Spleen (tissue), 13 donors: ENCODE measurements at places on chromosomes 4 and X. TPM values are rescaled to one million over a fixed set of nuclear protein-coding genes. Genes with fewer than 3 reads are reported as not detected.

Gene APLN
- total RNA-seq = 0.09 TPM

- DNase-seq = no peak
Observed at GRCh38 chr4:48645225-48645794, 134.8 kb downstream of the FRYL start.

DNA sequence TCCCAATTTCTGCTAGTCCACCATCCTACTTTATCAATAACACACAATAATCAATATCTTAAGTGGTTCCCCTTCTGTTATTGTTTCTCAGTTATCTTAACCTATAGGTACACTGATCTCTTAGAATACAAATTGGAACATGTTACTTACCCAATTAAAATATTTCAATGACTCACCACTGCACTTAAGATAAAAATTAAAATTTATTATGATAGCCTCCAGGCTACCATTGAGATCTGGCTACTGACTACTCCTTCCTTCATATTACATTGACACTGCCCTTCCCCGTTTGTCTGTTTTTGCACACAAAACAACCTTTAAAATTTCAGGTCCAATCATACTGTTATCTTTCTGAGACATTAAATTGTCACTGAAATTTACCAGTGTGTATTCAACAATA is 1074.7 kb downstream of the ADGRL3 start:
- no peak for DNase-seq

Gene SOWAHD
- total RNA-seq = 8.1 TPM

Gene GDPD2
- 51.3 TPM for total RNA-seq

Gene CXorf49
- total RNA-seq = not detected

DNA sequence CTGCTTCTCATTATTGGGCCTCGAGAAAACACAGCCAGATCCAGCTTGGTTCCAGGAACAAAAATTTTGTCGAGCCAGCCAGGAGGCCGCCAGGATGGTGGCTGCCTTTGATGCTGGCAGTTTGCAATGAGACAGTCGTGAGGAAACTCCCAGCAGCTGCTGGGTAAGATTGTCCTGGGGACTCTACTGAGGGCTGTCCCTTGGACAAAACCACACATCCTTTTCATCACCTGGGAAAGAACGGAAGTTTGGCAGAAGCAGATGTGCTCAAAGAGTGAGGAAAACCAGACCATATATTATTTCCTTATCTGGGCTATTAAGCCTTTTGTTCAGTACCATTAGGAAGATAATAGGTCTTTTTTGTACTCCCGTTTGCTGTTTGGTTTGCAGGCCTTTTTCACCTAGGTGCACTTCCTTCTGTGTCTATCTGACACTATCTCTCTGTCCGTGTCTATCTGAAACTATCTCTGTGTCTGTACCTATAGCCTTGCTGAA is 13.4 kb upstream of the PAPSS1 start:
- DNase-seq = no peak

Gene AKAP4
- total RNA-seq = not detected

DNA sequence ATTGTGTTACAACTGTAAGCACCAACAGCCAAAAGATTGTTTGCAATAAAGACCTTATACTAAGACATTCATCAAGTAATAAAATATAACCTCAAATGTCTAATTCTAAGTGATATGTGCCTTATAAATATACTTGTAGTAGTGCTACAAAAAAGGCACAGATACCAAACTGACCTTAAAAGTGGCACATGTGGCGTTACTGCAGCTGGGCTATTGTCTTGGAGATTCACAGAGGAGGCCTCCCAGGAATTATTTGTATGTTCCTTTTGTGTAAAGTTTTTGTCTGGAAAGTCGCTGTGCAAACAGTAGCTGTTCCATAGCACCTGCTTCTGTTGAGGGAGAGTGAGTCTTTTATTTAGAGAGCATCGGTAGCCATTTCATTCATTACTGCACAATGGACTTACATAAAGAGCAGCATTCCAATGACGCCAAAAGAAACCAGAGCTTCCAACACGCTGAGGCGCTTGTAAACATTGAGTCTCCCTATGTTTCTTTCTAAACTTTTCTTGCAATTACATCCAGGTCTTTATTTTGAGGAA is 143.7 kb downstream of the RPA4 start:
- no peak for DNase-seq

- no peak for DNase-seq
Observed at GRCh38 chr4:79466621-79467020, 58.6 kb upstream of the GK2 start.

GRCh38 chr4:177033632-177034031 is 240.9 kb upstream of the VEGFC start:
- no peak for DNase-seq

- DNase-seq = no peak
Observed at GRCh38 chrX:46967547-46967946, 55.3 kb downstream of the JADE3 start.

Gene SULT1B1
- 53.1 TPM for total RNA-seq

GRCh38 chrX:65720381-65720964 is 53.0 kb downstream of the MSN start:
- no peak for DNase-seq

GRCh38 chr4:61003301-61003700 is 196.8 kb upstream of the ADGRL3 start:
- DNase-seq = no peak

Gene BEX1
- total RNA-seq = 2.5 TPM

DNA sequence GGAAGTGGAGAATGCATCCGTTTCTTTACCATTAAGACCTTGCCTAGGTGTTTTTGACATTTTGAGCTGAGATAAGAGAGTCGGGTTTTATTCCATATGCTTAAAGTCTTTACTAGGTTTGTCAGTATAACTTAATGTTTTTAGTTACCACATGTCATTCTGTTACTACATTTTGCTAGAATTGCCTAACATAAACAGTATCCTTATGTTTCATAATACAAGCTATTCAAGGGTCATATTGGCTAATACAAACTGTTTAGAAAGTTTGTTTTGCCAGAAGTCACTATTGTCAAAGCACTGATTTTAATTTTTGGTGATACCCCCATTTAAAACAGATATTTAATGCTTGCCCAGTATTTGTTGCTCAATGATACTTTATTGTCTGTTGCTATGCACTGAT is 427.7 kb upstream of the MAGEB2 start:
- no peak for DNase-seq

GRCh38 chrX:17553469-17553868 is 178.5 kb downstream of the NHS start:
- no peak for DNase-seq

- DNase-seq = no peak
Observed at GRCh38 chr4:110085131-110085530, 113.3 kb downstream of the ELOVL6 start.

Gene F8
- 53.2 TPM for total RNA-seq

Gene IBSP
- not detected for total RNA-seq

Gene KDM5C
- 141 TPM for total RNA-seq

GRCh38 chr4:142713282-142714030 is 132.6 kb downstream of the INPP4B start:
- DNase-seq = no peak

- peak; percentile 72 for DNase-seq
Observed at GRCh38 chrX:154485150-154486051, 1.0 kb downstream of the UBL4A start.

DNA sequence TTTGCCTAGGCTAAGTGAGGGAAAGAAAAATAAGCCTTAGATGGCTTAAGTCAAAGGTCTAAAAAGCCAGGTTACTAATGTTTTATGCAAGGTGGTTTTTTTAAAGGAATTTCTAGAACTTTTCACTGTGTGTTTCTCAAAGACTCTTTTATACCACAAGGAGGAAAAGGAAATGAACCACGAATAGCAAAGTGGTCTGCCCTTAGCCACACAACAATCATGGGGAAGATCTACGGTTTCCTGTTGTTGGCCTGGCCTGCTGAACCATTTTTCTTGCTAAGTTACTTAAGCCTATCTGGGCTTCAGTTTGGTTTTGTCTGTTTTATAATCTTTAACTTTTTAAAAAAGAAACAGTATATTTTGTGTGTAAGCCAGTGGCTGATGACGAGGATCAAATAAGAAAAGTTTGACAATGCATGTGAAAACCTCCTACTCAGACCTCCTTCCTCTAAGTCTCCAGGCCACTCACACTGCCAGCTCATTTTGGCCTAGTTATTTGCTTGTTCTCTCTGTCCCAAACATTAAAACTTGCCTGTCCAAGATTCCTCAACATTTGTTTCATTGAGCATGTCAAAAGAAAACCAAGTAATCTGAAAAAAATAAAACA is 56.7 kb upstream of the COL25A1 start:
- no peak for DNase-seq

GRCh38 chrX:74132280-74132679 is 171.7 kb upstream of the ZCCHC13 start:
- no peak for DNase-seq

Gene UGT8
- 7.0 TPM for total RNA-seq

GRCh38 chr4:160117686-160118085 is 1014.8 kb downstream of the RAPGEF2 start:
- DNase-seq = no peak

GRCh38 chrX:110051559-110051958 is 48.6 kb downstream of the TMEM164 start:
- DNase-seq = no peak

Gene CFAP99
- total RNA-seq = not detected

DNA sequence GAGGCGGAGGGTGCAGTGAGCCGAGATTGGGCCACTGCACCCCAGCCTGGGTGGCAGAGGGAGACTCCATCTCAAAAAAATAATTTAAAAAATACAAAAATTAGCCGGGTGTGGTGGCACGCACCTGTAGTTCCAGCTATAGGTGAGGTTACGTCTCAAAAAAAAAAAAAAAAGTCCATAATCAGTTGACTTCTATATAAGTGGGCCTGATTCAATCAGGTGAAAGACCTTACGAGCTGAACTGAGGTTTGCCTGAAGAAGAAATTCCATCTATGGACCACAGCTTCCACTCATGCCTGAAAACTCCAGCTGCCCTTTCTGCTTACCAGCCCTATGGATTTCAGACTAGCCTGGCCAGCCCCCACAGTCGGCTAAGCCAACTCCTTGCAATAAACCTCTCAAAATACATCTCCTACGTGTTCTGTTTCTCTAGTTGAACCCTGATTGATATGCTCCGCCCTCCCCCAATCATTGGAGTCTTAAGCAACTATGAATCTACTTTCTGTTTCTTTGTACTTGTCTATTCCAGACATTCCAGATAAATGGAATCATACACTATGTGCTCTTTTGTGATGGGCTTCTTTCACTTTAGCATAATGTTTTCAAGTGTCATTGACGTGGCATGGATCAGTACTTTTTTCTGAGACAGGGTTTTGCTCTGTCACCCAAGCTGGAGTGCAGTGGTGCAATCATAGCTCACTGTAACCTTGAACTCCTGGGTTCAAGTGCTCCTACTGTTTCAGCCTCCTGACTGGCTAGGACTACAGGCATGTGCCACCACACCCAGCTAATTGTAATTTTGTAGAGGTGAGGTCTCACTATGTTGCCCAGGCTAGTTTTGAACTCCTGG is 36.6 kb downstream of the SAT1 start:
- no peak for DNase-seq

DNA sequence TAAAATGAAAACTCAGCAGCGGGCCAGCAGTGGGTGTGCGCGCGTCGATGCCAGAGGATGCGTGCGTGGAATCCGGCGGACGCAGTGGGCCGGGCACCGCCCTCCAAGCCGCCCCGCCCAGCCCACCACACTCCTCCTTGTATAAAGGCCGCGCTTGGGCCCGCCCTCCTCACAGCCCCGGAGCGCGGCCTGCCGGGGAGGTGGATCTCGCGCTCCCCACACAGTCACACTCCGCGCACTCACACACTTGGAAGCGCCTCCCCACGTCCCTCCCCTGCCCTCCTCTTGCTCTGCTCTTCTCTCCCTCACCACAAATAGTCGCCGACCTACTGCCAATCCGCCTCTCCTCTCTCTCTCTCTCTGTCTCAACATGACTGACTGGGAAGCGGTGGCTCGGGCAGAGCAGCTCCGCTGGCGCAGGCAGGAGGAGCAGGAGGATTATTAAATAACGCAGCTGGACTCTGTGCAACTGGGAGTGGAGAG is at the start of gene CCSER1:
Gene CCSER1, plus strand, starts transcription at position 172 of the 483 bp plus-strand sequence.
- DNase-seq = peak; percentile 95

Gene TEX13D
- total RNA-seq = not detected

Gene GLOD5
- total RNA-seq = not detected

Gene GLRB
- total RNA-seq = not detected

DNA sequence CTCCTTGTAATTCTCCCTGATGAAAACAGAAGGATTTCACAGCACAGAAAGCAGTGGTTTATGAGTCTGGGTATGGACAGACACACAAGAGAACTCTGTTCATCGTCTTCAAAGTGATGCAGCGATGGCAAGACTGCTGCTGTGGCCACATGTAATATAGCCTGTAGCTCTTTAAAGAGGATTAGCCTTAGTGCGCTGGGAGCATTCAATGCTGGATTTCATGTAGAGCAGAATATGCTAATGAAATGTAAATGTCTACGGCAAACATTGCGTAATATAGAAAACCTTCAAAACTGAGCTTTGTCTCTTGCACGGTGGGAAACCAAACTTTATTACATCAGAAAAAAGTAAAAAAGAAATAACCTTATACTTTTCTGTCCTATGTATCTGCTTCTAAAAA is 42.9 kb downstream of the ALPK1 start:
- no peak for DNase-seq

- no peak for DNase-seq
Observed at GRCh38 chr4:25759101-25759500, 103.5 kb downstream of the SLC34A2 start.

Gene MAOA
- total RNA-seq = 1.5 TPM

DNA sequence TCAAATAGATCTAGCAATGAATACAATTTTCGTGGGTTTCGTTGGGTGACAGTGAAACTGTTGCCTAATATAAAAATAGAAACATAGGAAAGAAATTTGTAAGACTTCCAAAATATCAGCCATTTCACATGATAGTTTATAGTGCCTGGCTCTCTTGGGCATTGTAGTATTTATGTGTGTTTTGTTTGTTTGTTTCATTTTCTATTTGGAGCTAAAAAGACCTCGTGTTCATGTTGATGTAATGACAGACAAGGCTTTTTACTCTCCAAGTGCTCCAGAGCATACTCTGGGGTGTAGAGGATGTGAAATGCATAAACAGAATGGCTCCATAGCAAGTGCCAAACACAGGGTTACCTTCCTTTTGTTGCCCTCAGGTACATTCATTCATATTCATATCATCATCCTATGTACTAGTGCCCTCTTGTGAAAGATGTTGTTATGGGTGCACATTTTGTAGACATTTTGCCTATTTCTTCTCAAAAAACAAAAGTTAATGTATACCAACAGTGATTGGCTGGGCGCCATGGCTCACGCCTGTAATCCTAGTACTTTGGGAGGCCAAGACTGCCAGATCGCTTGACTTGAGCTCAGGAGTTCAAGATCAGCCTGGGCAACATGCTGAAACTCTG is 100.7 kb upstream of the AMOT start:
- DNase-seq = no peak

- peak; percentile 82 for DNase-seq
Observed at GRCh38 chrX:2691543-2692220, 587 bp downstream of the CD99 start.

Gene POF1B
- total RNA-seq = 6.1 TPM

Gene SCML2
- 1.5 TPM for total RNA-seq

DNA sequence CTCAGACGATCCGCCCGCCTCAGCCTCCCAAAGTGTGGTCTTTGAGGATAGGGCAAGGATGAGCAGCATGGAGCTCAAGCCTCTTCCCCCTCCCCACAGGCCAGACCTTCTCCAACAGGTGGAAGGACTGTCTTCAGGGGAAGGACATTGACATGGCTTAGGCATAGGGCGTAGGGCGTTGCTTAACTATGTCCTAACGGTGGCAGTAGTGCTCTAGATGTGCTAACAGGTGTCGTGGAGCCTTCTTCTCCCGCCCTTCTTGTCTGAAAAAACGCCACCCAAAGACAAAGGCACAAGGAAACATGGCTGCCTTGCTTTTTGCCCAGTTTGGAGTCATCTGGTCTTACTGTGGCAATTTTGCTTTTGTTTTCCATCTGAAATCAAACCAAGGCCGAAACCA is 219.8 kb downstream of the OR13H1 start:
- peak; percentile 79 for DNase-seq

Gene TMLHE
- total RNA-seq = 25.4 TPM
